K562 (cell line): ENCODE measurements at places on chromosomes 1 and 21.
A peak's percentile ranks its signal among the peaks of the same experiment; 100 is the strongest.

- no peak for DNase-seq
Measured at GRCh38 chr1:53266038-53266437, 27.7 kb upstream of the MAGOH start.

DNA sequence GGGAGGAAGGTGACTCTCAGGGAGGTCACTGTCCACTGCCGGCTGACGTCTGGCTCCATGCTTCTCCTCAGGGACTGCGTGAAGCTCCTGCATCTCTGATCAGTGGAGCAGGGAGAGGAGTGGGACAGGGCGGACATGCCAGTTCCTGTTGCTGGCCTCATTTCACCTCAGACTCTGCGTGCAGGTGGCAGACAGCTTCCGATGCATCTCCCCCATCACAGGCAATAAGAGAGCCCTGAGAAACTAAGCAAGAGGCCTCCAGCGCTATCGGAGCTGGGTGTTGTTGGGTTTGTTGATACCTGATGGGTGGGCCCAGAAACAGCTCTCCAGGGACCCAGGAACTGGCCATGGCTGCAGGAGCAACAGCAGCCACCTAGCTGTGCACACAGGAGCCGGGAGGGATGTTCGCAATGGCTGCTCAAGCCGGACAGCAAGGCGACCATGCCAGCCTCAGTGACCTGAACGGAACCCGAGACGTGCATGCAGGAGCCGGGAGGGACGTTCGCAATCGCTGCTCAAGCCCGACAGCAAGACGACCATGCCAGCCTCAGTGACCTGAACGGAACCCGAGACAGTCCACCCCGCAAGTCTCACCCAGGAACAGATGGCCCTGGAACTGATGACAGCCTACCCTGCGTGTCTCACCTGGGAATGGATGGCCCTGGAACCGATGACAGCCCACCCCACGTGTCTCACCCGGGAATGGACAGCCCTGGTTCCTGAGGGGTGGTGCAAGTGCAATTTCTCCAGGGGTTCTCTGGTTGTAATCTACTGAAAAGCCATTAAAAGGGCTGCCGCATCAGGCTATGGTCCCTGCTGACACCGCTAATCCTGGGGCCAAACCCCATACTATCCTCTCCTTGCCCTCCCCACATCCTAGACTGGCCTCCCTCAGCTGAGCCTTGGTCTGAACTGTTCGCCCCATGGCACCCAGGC is 14.2 kb upstream of the PCBP3 start:
- DNase-seq = no peak

- DNase-seq = peak; percentile 56
Measured at GRCh38 chr1:165129568-165130164, 226.8 kb downstream of the LMX1A start.

- DNase-seq = no peak
Measured at GRCh38 chr1:32228771-32229170, 6.6 kb downstream of the EIF3I start.

- peak; percentile 61 for DNase-seq
Measured at GRCh38 chr1:12173631-12174121, 6.9 kb downstream of the TNFRSF1B start.

DNA sequence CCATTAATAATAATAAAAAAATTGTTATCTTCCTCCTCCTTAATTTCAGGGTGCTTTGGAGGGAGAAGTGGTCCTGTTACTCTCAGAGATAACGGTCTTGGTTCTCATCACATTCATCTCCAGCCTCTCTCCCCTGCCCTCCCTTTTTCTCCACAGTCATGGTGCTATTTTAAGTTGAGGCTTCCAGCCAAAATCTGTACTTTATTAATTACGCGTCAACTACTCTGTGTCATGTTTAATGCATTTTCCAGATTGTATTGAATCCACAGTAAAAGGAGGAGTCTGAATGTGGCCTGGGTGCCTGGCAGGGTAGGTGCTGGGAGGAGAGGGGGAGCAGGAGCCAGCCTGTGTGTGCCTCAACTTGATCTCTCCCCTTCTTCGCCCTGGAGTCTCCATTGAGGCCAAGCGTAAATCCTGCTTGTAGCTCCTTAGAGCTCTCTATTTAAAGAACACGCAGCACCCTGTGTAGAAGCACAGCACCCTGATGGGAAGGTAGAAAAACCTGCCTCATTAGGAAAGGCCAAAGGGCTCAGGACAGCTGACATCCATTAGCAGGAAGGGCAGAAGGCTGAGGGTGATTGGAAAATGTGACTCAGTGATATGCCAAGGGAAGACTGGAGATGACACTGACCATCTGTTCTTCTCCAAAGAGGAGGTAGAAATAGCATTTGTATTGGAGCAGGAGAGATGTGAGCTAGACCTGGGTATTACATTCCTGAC is 82.4 kb downstream of the PLXNA2 start:
- DNase-seq = peak; percentile 33

GRCh38 chr1:6648556-6648955 is 23.9 kb downstream of the THAP3 start:
- no peak for DNase-seq

GRCh38 chr1:159751031-159751430 is 29.7 kb upstream of the DUSP23 start:
- DNase-seq = no peak

GRCh38 chr1:208581209-208581608 is 337.0 kb upstream of the PLXNA2 start:
- DNase-seq = no peak

- DNase-seq = no peak
Measured at GRCh38 chr1:231240531-231240882, 505 bp upstream of the GNPAT start.

DNA sequence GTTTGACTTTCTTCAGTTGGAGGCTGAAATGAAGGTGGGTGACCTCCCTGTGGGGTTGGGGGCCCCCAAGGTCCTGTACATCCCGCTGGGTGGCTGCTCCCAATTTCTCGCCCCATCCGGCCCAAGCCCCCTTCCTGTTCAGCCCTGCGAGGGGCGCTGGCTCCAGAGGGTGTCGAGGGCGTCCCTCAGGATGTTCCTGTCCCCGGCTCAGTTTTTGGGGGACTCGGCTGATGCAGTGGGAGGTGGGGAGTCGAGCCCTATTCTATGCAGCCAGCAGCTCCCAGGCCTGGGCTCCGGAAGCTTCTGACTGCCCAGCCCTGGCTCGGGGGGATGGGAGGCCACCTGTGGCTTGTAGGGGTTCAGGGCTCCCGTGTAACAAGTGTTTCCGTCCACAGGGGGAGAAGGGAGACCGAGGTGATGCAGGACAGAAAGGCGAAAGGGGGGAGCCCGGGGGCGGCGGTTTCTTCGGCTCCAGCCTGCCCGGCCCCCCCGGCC is 38.2 kb downstream of the SLC19A1 start:
- DNase-seq = peak; percentile 40

- DNase-seq = no peak
Measured at GRCh38 chr1:244628789-244629188, 24.1 kb upstream of the DESI2 start.

- DNase-seq = no peak
Measured at GRCh38 chr1:89221341-89221740, 22.6 kb upstream of the GBP4 start.

GRCh38 chr1:91885716-91886506 is at the start of gene TGFBR3:
TGFBR3 (minus strand) TSS chr1:91886151; CDS start chr1:91861531, 24,620 bp downstream.
- peak; percentile 89 for DNase-seq

GRCh38 chr1:195195423-195196057 is 1412.7 kb downstream of the KCNT2 start:
- no peak for DNase-seq

DNA sequence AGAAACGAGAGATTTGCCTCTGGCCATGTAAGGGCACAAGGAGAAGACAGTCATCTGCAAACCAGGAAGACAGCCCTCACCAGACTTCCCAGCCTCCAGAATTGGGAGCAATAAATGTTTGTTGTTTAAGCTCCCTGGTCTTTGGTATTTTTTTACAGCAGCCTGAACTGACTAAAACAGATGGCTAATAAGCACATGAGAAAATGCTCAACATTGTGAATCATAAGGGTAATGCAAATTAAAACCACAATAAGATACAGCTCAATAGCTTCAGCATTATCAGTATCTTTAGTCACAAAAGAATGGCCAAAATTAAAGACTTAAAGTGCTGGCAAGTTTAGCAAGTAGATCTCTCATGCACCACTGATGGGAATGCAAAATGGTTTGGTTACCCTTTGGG is 11.7 kb downstream of the UBE2G2 start:
- no peak for DNase-seq

GRCh38 chr1:155931332-155932038 is 2.7 kb downstream of the KHDC4 start:
- no peak for DNase-seq

- DNase-seq = no peak
Measured at GRCh38 chr1:76989976-76990375, 122.7 kb downstream of the ST6GALNAC5 start.

DNA sequence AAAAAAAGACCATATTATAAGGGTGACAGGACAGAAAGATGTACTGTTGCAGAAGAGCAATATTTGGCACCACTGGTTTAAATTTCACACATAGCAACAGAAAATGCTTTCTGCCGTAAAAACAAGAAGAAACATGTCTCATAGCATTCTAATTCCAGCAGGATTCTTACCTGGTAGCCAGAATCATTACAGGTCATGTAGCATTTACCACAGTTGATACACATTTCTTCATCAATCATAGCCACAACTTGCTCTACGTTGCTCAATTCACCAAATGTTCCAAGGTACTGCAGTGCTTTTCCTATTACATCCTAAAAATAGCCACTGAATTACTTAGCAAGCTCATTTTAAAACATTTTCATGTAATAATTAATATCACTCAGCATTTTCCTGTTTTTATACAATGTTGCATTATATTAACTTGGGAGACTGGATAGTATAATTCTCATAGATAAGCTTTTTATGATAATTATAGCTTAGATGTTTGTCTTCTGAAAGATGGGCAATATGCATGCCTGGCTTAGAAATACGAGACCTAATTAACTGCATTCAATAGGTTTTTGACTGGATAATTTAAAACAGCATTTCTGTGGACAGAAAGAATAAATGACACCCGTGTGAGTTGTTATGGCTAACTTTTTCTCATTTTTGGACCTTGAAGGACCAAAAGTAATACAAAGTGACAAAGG is 360.7 kb downstream of the PTBP2 start:
- DNase-seq = no peak

- no peak for DNase-seq
Measured at GRCh38 chr1:209748620-209749019, 7.2 kb upstream of the TRAF3IP3 start.

DNA sequence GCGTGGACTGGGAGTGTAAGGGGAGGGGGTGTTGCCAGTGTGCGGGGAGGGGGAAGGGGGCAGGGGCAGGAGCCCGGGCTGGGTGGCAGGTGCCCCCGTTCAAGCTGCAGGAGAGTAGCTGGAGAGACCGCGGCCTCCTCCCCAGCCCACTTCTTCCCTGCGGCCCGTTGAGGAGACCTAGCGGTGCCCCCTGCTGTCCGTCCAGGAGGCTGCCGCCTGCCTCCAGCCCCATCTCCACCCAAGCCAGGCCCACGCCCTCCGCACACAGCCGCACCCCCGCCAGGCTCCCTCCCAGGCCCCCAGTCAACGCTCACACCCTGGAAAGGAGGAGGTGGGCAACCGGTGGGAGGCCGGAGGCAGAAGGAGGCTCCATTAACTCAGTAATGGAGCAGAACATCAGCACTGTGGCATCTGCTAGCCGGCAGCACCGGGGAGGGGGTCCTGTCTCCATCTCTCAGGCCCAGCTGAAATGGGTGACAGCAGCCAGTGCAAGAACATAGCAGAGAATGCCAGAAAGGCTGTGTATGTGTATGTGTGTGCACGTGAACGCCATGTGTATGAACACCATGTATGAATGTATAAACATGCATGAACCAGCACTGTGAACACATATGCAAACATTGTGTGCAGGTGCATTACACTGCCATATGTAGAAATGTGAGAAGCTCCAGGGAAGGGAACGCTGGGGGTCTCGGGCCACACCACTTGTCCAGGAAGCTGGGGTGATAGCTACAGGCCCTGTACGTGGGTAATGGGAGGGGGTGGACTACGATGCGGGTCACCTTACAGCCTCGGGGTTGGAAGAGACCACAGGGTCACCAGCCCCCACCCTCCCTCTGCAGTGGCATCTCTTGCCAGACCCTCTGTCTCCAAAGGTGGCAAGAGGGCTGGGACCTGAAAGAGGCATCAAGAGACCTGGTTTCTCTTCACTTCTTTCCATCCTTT is 84.6 kb downstream of the SYT2 start:
- DNase-seq = peak; percentile 87

DNA sequence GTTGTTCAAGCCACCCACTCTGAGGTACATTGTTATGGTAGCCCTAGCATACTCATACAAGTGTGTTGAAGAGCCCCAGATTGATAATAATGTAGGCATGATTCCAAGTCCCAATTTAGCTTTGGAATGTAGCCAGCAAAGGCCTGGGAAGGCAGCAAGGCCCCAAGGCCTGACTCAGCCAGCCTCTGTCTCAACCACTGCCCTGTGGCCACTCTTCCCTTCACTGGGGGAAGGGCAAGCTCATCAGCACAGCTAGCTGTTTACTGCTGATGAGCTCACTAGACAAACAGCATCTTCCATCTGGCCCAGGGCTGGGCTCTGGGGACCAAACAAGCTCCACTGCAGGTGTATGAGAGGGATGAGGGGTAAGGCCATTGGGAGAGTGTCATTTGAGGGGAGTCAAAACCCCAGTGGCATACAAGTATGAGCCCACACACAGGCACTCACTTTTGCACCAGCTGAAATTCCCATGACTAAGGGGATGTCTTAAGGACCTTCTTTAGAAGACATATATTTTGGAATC is 2.2 kb upstream of the IRF6 start:
- peak; percentile 89 for DNase-seq

DNA sequence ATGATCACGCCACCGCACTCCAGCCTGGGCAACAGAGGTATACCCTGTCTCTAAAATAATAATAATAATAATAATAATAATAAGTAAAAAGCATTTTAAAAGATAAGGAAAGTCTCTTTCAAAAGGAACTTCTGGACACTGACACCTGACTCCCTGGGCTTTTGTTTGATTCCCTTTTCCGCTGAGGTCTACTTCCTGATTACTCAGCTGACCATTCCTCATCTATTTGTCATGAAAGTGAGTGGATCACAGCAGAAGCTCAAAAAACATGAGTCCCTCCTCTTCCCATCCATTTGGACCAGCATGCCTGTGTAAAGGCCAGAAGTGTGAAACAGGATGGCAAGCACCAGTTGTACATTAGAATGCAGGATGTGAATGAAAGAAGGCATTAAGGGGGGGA is 61.1 kb upstream of the FBXO28 start:
- DNase-seq = no peak

GRCh38 chr1:236853921-236854604 is 59.0 kb downstream of the MTR start:
- DNase-seq = no peak

- no peak for DNase-seq
Measured at GRCh38 chr1:27529704-27530018, 39.7 kb upstream of the WASF2 start.

GRCh38 chr1:75967719-75968118 is 35.5 kb upstream of the ASB17 start:
- DNase-seq = no peak

- no peak for DNase-seq
Measured at GRCh38 chr1:236120721-236121153, 21.6 kb upstream of the GPR137B start.

DNA sequence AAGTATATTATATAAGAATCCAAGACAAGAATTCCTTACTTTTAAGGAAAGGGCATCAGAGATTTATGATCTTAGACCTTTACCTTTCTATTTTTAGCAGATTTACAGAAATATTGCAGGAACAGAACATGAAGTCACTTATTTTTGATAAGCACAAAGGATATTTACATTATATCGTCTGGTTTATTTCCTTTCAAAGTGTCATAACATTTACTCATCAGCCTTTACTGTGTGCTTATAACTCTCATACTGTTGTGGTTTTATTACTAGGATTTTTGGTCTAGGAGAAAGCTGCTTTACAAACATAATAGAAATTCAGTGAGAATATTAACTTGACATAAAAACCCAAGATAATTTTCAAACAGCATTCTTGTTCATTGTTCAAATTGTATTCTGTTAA is 47.6 kb downstream of the APP start:
- DNase-seq = no peak
